Suppressor macrophage (primary cell): ENCODE measurements at places on chromosomes 7 and 10.

DNA sequence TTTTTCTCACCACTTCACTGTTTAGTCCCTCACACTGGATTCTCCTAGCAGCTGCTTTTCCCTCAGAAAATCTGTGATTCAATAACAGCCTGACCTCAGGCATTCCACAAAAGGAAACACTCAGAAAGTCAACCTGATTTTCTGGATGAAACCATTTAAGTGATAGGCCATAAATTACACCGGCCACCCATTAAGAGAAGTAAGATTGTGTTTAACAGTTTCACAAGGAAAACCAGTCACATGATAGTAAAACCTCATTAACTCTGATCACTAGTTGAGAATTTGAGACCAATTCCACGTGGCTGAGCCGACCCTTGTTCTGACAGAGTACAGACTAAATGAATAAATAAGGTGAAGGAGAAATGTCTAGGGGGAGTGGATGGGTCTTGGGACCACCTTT lies 7.7 kb downstream of the GRM8 start:
- no peak for DNase-seq

- DNase-seq, result no peak
Measured at GRCh38 chr10:123890226-123890625, 1.4 kb downstream of the CPXM2 start.

DNA sequence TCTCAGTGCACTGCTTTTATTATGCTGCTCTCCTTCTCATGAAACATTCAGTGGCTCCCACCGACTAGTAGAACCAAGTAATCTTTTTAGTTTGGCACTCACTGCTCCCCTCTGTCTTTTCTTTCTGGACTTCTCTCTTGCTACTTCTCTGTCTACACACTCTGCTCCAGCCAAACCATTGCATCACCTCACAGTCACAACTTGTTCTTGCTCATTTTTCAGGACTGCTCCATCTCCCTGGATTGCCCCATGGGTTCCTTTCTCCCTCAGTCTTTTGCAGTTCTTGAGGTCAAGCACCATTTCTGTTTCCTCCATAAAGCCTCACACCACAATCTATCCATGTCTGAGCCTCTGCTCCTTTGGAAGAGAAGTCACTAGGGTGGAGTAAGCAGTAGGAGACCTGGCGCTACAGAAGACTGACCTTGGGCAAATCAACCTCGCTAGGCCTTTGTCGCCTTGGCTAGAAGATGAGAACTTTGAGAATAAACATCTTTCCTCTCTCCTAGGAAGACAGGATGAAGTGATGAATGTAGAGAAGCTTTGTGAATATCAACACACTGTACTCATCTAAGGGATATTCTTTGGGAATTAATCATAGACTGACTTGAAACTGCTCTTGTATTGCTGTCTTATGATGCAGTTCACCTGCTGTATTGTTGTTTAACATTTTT lies 186.2 kb downstream of the LRMDA start:
- DNase-seq, result peak; percentile 58

- no peak for DNase-seq
Measured at GRCh38 chr7:96591900-96592676, 117.6 kb downstream of the SEM1 start.

DNA sequence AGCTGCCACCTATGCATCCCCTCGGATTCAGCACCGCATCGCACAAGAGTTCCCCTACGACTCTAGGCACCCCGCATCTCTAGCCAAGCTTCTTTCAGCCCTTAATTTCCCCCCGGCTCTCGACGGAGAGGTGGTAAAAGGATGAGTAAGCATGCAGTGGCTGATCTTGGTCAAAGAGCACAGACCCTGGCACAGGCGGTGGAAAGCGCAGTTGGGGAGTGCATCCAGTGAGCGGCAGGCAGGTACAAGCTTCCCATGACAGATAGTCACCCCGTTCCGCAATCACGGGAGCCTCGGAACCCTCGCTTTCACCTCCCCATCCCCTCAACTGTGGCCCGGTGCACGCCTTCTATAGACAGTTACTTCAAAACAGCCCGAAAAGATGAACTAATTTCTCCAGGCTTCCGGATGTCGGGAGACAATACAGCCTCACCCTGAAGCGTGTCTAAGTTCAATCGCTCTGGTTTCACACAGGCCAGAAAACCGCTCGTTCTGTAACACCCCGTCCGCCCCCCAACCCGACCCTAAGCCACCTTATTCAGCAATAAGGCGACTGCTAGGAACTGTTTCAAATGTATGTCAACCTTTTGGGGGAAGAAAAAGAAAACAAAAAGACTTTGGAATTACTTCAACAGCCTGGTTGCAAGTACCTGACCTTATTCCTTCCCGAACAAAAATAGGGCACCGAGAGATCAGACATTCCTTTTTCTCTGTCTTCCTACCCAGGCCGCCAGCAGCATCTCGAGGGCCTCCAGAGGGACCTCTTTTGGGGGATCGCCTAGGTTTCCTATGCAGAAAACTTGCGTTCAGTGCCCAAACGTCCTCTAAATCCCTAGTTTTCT lies 1.4 kb downstream of the RHEB start:
- peak; percentile 60 for DNase-seq

- DNase-seq, result no peak
Measured at GRCh38 chr7:141792526-141792925, 2.5 kb downstream of the TAS2R5 start.

DNA sequence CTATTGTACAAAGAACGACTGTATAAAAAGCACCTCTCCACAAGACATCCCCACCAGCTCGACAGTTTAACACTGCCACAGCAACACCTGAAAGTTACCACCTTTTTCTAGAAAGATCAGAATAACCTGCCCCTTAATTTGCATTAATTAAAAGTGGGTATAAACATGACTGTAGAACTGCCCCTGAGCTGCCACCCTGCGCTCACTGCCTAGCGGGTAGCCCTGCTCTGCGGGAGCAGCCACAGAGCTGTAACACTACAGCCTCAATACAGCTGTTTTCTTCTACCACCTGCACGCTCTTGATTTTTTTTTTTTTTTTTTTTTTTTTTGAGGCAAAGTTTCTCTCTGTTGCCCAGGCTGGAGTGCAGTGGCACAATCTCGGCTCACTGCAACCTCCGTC lies 140.9 kb downstream of the PARD3 start:
- DNase-seq, result no peak

- peak; percentile 86 for DNase-seq
Measured at GRCh38 chr7:4791738-4792536, 16.5 kb downstream of the AP5Z1 start.

DNA sequence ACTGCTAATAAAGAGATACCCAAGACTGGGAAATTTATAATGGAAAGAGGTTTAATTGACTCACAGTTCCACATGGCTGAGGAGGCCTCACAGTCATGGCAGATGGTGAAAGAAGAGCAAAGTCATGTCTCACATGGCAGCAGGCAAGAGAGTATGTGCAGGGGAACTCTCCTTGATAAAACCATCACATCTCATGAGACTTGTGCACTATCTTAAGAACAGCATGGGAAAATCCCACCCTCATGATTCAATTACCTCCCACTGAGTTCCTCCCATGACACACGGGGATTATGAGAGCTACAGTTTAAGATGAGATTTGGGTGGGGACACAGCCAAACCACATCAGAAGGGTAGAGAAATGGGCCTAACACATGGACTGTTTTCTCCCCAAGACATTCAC lies 156.3 kb downstream of the CCDC71L start:
- DNase-seq, result no peak

DNA sequence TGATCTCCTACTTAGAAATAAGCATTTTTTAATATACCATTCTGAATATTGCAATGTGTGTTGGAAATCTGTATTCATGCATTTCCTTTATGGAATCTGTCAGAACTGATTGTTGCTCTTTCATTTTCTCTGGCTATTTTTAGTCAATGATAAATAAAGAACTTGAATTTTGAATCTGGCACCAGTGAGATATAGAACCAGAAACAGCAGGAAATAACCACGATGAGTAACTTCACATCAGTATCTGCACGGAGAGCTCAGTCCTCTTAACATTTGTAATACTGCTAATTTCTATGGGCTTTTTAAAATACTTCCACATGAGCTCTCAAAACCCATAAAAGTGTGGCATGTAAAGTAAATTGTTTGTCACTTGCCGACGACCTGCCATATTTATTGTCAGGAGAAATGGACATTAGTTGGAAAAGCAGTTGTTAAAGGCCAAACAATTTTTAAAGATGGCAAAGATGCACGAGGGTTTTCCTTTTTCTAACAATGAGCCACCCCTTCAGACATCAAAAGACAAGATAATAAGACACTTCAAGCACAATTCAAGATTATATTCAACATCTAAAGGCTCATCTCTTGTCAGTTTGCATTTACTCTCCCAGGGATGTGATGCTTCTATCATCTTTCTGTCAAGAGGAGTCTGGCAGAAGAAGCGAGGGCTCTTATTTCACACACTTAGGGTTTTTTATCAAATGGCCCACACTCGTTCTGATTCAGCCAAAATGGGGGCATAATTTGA lies 118.3 kb downstream of the POU6F2 start:
- no peak for DNase-seq

DNA sequence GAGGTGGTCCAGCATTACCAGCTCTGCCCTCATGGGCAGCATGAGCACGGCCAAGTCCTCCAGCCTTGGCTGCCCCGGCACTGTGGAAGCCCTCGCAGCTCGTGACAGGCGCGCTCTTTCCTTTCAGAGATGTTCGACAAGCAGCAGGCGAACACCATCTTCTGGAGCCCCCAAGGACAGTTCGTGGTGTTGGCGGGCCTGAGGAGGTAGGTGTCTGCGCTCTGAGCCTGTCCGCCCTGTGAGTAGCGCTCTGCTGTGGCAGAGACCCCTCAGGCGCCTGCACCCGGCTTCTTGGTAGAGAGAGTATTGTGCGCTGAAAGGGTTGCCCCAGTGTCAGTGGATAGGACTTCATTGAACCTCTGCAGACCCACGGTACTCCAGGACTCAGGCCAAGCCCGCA lies 19.8 kb downstream of the EIF3B start:
- DNase-seq, result no peak

DNA sequence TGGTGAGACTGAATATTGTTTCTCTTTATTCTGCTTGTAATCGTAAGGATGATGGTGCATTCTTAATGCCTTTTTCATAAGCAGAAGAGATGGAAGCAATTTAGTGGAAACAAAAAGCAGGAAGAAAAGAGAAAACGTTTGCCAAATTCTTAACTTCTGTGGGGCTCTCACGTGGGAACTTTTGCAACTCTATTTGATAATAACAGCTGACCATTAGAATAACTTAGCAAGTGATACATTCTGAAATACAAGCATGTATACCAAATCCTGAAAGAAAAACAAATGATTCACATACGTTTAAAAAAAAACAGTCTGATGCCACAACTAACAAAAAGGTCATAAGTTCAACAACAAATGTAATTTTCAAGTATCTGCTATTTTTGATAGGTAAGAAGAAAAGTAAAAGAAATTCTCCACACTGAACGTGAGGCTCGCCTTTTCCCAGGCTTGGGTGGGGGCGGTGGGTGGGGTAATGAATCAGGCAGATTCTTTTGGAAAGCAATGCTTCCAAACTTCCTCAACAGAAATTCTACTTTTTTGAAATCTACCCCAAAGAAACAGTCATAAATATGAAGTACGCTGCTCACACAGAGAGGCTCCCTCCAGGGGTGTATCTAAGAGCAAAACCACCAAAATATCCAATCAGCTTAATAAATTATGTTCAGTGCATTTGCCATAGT lies 446.2 kb upstream of the MGMT start:
- DNase-seq, result no peak

- no peak for DNase-seq
Measured at GRCh38 chr7:14950013-14950412, 47.5 kb upstream of the DGKB start.

DNA sequence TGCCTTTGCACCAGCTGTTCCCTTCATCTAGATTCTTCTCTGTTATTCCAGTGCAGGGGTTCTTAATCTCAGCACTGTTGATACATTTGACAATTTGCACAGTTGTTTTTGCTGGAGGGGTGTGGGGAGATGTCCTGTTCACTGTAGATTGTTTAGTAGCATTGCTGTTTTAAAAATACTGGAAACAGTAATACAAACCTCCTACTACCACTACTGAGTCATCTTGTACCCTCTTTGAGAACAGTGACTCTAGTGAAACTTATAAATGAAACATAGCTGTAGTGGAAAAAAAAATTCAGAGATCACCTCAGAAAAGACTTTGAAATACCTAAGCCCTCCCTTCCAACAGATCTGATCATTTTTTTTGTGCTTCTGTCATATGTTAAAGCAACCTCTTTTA lies 154.8 kb upstream of the TMEM196 start:
- DNase-seq, result no peak

DNA sequence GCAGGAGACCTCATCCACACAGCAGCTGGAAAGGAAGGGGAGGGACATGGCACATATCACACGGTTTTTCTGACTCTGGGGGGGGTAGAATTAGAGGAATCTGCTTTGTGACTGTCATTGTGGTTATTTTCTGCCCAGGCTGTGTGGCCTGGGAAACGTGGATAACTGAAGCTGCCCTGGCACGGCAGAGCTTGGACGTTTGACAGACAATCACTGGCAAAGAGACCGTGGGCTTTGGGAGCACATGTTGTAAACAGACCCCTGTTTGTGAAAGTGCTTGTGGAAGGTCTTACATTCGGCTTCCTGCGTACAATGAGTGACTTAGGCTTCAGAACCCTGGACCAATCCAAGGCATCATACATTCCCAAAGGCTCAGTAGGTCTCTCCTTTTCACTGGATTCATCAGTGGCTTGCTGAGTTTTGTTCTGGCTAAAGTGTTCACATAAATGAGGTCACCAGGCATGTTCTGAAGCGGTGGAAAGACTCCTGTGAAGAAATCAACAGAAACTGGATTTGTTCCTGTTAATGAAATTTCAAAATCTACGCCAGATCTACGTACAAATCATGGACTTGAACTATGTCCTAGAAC lies 188.2 kb downstream of the TEX36 start:
- DNase-seq, result no peak

DNA sequence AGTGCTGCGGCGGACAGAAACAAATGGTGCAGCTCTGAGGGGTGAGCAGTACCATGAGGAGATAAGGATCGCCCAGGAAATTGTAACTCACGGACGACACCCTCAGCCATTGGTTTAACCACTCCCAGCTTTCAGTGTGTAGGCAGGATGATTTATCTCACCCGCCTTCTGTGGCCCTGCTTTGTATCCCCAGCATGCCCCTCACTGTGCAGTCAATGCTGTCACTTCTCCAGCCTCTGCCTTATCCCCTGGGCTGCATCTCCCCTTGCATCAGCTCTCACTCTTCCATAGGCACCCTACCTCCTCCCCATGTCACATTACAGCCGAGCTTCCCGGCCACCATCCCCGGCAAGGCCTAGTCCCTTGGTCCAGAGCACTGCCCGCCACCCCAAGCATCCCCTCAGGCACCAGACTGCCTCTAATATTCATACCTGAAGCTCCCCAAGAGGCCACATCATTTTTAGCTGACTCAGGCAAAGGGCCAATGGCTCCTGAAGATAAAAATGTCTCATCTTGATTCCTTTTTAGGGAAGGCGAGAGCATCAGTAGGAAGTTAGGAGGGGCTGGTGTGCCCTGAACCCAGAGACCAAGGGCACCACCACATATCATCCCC lies 77.1 kb downstream of the CARD11 start:
- DNase-seq, result no peak

GRCh38 chr10:50310560-50311174 lies 59.4 kb upstream of the ASAH2 start:
- peak; percentile 50 for DNase-seq

GRCh38 chr7:107951172-107951787 lies 51.7 kb downstream of the LAMB1 start:
- DNase-seq, result no peak
